GM12878 (cell line): ENCODE measurements at places on chromosomes 6 and 20.

- no peak for DNase-seq
Observed at GRCh38 chr6:169185692-169186485, 67.8 kb downstream of the THBS2 start.

DNA sequence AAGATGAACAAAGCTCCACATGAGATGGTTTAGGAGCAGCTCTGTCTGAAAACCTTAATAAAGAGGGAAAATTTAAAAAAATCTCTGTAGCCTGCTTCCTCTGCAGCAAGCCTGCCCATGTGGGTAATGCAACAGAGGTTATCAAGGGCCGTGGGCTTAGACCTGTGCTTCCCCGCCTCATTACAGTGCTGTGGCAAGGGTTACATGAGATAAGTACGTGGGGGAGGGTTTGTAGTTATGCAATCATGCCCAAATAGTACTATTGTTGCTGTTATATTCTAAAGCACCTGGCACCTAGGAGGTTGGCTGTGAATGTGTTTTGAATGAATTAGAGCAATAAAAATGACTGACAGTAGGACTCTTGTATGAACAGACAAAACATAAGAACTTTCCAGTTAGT lies 68.3 kb downstream of the PKHD1 start:
- no peak for DNase-seq

DNA sequence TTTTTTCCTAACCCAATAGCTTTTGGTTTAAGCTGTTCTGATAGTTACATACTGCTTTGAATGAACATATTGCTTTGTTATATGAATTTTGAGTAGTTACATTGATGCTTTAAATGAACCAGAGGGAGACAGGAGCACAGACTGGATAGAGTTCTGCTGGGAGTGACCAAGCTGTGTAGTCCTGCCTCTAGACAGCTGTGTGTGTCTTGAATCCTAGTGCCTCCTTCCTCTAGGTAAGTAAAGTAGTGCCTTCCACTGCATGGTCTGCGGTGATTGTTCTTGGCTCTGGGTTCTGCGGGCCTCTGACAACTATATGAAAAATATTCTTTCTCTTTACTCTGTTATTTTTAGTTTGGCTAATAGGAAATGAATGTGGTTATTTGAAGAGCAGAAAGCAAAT lies 46.0 kb upstream of the ADGRG6 start:
- DNase-seq = no peak

DNA sequence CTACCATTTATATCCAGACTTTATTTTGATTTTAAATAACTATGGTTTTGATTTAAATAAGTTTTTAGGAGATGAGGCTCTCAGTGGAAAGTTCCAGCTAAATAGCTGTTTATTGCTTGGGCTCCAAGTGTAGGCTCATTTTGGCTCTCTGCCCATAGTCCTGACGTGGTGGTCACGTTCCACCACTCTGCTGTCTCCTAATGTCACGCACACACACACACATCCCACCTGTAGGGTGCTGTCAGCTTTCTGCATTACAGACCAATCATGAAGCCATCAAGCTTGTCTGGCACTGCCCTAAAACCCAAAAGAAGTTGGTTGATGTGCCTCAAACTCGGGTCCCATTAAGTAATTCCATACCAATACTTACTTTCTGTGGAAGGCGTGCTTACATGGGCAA lies 45.4 kb downstream of the PANK2 start:
- DNase-seq = no peak

GRCh38 chr20:52539891-52540290 lies 348.3 kb upstream of the ZFP64 start:
- DNase-seq = no peak

DNA sequence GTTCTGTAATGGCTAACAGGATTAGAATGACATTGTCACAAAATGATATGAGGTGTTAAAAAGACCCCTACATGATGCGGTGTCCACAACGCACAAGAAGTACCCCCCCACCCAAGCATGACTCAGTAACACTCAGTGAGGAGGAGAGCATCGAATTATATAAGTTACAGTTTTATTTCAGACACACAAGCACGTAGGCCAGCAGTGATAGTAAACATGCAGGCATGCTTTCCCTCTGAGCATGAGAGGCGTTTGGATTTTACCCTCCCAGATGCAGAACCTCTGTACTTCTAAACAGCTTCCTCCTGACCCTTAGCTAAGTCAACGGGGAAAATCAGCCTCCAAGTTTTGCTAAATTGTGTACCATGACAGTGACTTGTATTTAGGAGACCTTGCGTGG lies 23.9 kb downstream of the GNAS start:
- DNase-seq = no peak
